ENCODE measurements at places on chromosomes 3 and 15. TPM values are rescaled to one million over a fixed set of nuclear protein-coding genes. Genes with fewer than 3 reads are reported as not detected.

TMEM158 gene
- total RNA-seq = 6.5 TPM

DNA sequence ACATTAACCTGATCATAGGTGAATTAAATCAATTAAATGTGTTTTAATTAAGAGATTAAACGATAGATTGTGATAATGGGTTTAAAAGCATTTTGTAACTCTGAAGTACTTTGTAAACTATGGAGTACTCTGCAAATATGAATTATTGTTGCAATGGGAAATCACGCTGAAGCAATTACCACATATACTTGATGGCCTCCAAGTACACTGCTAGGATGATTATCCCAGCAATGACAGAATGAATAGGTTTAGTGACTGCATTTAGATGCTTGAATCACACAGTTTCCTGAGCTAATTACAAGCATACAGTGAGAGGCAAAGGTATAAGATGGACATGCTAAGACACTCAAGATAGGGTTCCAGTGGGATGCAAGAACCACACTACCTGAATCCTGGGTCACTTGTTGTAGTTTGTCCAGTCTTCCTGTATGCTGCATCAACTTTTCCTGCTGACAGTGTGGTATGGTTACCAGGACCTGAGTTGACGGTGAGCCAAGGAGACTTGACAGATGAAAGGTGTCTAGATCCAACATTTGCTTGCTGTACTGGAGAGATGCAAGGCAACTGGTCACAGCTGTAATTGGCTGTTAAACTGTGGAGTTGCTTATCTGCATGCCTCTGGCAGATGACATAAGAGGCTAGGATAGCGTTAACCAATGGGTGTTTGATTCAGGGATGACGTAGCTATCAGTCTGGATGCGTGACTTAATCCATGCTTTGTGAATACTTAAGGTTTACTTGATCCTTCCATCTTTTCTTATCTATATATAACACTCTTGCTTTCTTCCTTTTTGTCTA, 38.0 kb downstream of the RNF13 start:
- ATAC-seq = no peak

GRCh38 chr3:28250999-28251398, 9.6 kb downstream of the CMC1 start:
- ATAC-seq = no peak

DNA sequence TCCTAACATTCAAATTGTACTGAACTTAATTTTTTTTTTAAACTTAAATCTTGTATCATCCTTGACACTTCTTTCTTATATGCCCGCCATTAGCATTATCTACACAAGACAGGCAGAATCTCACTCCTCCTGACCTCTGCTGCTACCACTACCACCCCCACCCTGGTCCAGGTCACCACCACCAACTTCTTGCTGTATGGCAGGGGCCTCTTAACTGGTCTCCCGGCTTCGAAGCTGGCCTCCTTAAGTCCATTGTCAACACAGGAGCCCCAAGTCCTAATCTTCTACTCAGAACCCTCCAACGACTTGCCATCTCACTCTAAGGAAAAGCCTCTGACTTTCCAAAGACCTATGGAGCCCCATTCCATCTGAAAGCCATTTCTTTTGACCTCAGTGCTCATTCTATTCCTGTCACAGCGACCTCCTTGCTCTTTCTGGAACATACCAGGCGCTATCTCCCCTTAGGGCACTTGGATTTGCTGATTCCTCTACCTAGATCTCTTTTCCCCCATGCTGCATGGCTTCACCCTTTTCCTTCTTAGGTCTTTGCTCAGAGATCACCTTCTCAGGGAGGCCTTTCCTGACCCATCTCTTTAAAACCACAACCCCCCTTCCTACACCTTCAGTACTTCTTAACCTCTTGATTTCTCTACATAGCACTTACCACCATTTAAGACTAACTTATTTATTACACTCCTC, 2.6 kb downstream of the PRC1 start:
- ATAC-seq = no peak

DNA sequence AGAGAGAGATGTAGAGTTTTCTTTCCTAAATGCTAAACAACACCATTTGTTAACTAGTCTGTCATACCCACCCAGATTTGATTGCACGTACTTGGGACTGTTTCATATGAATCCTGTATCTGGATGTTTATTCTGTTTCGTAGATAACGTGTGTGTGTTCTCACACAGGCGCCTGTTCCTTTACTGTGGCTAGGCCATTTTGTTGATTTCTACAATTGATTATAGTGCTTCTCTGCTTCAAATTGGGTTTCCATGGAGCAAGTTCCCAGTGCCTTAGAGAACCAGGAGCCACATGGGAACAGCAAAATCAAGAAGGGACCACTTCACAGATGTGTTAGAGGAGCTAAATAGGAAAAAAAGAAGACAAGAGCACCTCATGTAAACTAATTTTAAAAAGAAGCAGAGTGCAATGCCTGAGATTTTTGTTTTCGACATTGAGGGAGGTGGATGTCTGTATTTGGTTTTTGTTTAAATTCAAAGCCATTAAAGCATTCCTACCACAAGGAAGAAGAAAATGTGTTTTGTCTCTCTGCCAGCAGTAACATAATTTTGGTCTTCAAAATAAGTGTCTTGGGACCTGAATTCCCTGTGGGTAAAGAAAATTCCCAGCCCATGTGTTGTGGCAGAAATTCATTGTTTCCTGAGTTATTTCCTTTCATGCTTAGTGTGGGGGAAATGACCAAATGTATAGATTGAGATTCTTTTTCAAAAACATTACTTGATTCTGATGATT, 424.0 kb upstream of the C2CD4B start:
- no peak for ATAC-seq

ISLR gene
- 152 TPM for total RNA-seq

DNA sequence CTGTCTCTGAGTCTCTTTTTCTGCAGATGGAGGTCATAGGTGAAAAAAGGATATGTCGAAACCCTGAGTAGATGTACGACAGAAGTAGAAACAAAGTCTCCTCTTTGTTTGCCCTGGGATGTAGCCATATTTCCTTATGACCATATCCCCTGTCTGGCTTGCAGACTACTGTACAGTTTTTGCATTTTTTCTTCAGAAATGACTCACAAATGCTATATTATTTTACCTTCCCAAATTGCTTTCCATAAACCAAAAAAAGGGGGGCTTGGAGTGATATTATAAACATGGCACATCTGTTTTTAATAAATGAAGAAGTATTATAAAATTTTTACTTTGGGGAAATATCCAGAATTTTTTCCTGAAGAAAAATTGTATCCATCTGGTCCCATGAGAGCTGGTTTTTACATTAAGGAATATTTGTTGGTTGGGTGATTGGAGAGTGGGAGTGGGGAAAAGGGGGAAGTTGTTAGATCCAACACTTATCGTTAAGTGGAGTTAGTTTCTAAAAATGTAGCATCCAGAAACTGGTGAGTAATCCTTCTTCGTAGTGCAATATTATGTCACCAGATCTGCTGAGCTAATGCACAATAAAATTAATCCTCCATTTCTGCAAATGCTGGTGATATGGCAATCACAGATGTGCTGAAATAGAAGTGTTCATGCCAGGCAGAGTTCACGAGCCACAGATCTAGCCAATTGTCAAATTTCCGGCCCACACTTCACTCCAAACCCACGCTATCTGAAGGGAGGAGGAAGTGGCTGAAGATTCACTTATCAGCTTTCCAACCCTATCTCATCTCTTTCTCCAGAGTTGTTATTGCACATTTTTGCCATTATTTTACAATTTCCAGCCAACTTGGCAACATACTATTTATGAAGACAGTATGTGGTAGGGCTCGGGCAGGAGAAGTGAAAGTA, 313.6 kb upstream of the ATP11B start:
- ATAC-seq = no peak

DNAJA4 gene
- 20.5 TPM for total RNA-seq

DNA sequence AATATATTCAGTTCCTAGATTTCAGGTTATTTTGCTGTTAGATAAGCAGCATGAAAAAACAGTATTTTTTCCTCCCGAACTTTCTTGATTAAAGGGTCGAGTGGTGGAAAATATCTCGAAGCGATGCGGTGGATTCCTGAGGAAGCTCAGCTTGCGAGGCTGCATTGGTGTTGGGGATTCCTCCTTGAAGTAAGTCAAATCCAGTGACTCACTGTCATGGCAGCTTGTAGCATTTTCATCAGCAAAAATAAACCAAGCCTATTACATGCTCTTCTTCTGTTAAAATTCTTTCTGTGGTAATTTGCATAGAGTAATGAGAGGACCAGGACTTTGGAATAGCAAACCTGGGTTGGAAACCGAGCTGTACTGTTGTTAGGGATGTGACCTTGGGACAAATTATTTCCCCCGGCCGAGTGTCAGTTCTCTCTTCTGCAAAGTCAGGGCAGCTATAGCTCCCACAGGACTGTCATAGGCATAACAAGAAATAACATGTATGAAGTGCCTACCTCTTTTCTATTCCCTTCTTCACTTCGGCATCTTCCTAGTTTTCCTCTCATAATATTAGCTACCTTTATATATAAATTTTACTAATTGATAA, 75.6 kb downstream of the UBP1 start:
- no peak for ATAC-seq

- ATAC-seq = peak; percentile 3
Measured at GRCh38 chr3:61926923-61927322, 365.6 kb downstream of the PTPRG start.

SPTSSB gene
- 0.74 TPM for total RNA-seq

DNA sequence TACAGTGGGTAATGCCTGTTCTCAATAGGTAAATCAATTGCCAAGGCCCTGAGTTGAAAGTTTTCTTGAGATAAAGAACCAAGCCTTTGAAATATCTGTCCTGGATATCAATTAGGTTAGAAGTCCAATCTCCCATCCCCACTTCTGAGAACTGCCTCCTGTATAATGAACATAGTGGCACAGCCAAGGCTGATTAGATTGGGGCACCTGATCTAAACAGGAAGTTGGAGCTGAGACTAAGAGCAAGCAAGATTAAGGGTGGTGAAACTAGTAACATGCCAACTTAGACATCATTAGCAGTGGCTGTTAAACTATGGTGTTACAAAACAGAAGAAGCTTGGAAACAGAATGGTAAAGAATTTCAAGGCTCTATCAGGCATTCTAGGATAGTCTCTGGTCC, 137.7 kb upstream of the TMEM108 start:
- ATAC-seq = no peak

NRROS gene
- total RNA-seq = 14.2 TPM

DNA sequence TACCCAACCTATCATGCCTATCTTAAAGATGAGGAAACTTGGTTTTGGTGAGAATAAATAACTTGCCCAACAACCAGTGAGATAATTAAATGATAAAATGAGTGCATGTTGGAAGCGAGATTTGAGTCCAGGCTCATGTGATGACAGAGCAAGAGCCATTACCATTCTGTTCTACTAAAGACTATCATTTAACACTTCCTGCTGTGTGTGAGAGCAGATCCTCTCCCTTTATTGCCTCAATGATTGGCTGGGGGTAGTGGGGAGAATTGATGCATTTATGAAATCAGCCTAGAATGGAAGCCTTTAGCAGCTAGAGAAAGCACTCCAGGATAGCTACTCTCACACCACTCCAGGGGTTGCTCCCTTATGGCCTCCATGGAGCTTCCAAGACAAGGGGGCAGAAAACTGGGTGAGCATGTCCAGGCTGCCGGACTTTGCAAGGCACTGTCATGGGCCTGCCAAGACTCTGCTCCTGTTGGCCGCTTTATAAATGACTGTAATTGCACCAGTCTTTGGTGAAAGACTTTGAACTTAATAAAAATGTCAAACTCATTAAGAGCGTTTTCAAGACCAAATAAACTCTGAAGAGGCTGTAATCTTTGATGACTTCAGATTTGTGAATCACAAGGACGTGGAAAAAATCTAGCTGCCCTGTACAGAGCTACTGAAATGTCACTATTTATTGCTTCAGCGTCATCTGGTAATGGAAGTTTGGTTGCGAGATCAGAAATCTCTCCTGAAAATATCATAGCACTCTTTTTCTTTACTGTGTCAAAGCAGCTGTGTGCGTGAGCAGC, 209.1 kb upstream of the NR2E3 start:
- no peak for ATAC-seq

DAPK2 gene
- total RNA-seq = 2.0 TPM

DNAH12 gene
- 0.27 TPM for total RNA-seq

GRCh38 chr3:148190441-148190990, 507.2 kb upstream of the AGTR1 start:
- no peak for ATAC-seq

DNA sequence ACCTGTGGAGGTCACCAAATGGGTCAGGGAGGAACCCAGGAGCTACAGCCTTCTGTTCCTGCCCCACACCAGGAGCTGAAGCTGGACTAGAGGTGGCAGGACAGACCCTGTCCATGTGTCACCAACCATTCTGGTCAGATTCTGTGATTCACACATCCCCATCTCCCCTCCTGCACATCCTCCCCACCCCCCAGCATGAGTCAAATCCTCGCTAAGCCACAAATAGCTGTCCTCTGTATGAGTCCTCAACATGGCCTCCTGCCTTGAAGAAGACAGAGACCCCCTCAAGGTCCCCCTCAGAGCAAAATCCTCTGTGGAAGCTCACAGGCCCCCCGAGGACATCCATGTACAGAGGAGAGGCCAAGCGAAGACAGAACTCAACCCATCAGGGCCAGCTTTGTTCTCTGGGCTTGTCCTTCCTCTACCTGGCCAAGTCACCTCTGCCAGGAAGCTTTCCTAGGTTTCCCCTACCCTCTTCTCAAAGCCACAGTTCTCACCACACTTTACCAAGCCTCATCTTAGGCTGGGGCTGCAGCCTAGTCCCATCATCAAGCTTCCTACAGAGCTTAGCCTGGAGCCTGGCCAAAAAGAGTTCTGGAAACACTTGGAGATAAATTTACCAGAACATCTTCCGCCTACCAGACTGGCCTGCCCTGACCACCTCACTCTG, 17.1 kb downstream of the CACNA2D2 start:
- ATAC-seq = no peak

DNA sequence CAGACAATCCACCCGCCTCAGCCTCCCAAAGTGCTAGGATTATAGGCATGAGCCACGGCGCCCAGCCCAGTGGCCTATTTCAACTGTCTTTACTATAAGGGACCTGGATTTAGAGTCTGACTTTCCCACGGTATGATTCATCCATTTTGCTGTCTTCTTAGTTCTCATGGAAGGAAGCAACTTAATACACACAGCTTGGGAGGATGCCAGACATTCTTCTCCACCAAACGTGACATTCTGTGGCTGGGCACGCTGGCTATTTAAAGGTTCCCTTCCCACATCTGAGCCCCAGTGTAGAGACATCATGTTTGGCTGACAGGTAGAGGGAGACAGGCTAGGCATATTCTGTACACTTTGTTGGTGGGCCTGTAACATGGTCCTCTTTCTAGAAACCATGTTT, 26.2 kb downstream of the FAM43A start:
- peak; percentile 28 for ATAC-seq

HHLA2 gene
- total RNA-seq = not detected

All from gastroesophageal sphincter (tissue), 4 donors.